ENCODE measurements at places on chromosomes 13 and 19. TPM values are rescaled to one million over a fixed set of nuclear protein-coding genes. Genes with fewer than 3 reads are reported as not detected.

Gene PRR22
- 5.7 TPM for total RNA-seq

GRCh38 chr13:40651866-40652587 is 14.4 kb downstream of the FOXO1 start:
- H3K4me1 ChIP-seq, result peaks cover 73% of the 10 kb centered on the region
- H3K27ac ChIP-seq, result peak overlapping the region; percentile 33
- no peaks in the 10 kb centered on the region for H3K27me3 ChIP-seq
- H3K4me3 ChIP-seq, result no peak overlapping the region

DNA sequence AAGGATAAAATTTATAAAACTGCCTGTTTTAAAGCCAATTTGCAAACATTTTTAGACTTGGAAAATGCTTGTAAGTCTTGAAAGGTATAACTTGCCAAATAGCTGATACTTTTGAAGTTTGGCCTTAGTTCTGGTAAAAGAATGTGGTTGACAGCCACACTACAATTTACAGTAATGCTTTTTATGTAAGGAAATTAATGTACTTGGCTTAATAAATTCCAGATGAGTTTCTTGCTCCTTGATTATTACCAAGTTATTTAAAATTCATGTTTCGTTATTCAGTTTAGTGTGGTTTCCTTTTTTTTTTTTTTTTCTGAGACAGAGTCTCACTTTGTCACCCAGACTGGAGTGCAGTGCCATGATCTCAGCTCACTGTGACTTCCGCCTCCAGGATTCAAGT is 14.9 kb downstream of the LMO7 start:
- H3K36me3 ChIP-seq, result no peaks in the 10 kb centered on the region
- H3K27me3 ChIP-seq, result no peaks in the 10 kb centered on the region
- H3K27ac ChIP-seq, result no peak overlapping the region

DNA sequence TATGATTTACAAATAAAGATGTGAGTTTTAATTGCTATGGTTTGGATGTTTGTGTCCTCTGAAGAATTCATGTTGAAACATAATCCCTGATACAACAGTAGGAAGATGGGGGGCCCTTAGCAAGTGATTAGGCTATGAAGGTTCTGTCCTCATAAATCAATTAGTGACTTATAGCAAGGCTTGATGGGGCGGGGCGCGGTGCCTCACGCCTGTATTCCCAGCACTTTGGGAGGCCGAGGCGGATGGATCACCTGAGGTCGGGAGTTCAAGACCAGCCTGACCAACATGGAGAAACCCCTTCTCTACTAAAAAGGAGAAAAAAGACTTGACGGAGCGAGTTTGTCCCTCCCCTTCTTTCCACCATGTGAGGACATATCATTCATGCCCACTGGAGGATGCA is 2486.5 kb upstream of the PCDH20 start:
- H3K4me1 ChIP-seq, result no peaks in the 10 kb centered on the region
- no peak for DNase-seq
- H3K4me3 ChIP-seq, result no peak overlapping the region
- no peaks in the 10 kb centered on the region for H3K36me3 ChIP-seq
- no peaks in the 10 kb centered on the region for H3K27me3 ChIP-seq

GRCh38 chr13:81726037-81726726 is 1385.3 kb upstream of the SPRY2 start:
- no peak overlapping the region for H3K4me3 ChIP-seq
- no peaks in the 10 kb centered on the region for H3K4me1 ChIP-seq
- no peak for DNase-seq
- H3K27me3 ChIP-seq, result no peaks in the 10 kb centered on the region
- no peaks in the 10 kb centered on the region for H3K36me3 ChIP-seq

DNA sequence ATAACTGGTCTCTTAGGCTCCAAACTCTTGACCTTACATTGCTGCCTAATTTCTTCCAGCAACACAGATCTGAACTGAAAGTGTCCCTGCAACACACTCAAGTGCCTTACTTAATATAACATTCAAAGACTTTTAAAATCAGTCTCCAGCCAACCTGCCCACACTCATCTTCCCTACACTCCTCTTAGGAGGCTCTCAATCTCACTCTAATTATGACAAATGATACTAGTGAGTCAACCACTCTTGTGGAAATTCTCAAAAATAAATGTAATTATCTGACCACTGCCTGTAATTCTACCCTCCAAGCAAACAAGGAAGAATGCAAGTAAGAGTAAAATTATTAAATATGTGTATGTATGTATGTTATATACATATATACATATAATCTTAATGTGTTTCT is 348.1 kb upstream of the MIR17HG start:
- no peaks in the 10 kb centered on the region for H3K4me1 ChIP-seq
- no peak overlapping the region for H3K27ac ChIP-seq
- DNase-seq, result no peak
- no peak overlapping the region for H3K4me3 ChIP-seq
- no peaks in the 10 kb centered on the region for H3K27me3 ChIP-seq

GRCh38 chr13:74661851-74662250 is 527.6 kb upstream of the KLF12 start:
- no peak overlapping the region for H3K4me3 ChIP-seq
- H3K4me1 ChIP-seq, result no peaks in the 10 kb centered on the region

DNA sequence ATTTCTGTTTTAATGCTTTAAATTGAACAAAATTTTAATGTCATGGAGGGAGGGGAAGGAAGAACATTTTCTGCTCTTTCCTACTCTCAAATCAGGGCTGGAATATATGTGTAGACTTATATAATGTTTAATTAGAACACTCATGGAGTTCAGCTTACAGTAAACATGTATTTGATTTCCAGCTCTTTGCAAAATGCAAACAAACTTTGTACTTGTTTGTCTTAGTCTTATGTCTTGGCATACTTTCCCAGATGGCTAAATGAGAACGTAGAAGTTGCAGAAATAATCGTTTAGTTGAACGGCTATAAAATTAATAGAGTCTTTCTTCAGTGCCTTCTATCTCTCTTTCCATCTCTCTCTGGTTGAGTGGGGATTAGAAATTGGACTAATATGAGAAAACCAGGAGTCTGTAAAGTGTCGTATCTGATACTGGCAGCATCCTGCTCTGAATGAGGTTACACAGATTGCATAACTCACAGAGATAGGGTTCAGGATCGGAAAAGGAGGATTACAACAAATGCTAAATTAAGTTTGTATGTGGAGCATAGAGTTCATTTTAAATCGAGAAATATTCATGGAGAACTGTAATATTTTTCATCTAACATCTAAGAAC is 82.3 kb downstream of the FGF9 start:
- no peak overlapping the region for H3K4me3 ChIP-seq
- H3K27me3 ChIP-seq, result no peaks in the 10 kb centered on the region
- DNase-seq, result no peak
- no peaks in the 10 kb centered on the region for H3K36me3 ChIP-seq
- H3K27ac ChIP-seq, result no peak overlapping the region
- no peaks in the 10 kb centered on the region for H3K4me1 ChIP-seq

GRCh38 chr13:75934889-75935288 is 298.8 kb downstream of the LMO7 start:
- H3K27me3 ChIP-seq, result no peaks in the 10 kb centered on the region
- no peak overlapping the region for H3K4me3 ChIP-seq
- H3K27ac ChIP-seq, result no peak overlapping the region
- H3K36me3 ChIP-seq, result no peaks in the 10 kb centered on the region

DNA sequence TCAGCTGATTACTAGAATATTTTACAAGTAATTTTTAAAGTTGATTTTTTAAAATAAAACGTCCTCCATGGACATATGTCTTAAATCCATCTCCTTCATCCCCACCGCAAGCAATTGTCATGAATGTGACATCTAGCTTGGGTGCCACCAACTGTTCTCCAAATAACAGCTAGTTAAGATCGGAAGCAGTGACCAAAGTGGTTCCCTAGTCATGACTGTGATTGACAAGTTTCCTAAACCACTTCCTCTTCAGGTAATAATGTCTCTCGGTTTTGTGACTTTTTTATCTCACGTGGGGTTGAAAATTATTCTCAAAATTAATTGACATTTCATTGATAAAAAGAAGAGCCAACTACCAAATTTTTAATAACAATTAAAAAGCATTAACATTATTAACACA is 135.3 kb upstream of the MIR17HG start:
- no peak for DNase-seq
- peaks cover 8% of the 10 kb centered on the region for H3K27me3 ChIP-seq
- no peak overlapping the region for H3K27ac ChIP-seq
- no peaks in the 10 kb centered on the region for H3K4me1 ChIP-seq

Gene TMEM38A
- total RNA-seq, result 0.96 TPM

Gene FCAR
- total RNA-seq, result not detected

DNA sequence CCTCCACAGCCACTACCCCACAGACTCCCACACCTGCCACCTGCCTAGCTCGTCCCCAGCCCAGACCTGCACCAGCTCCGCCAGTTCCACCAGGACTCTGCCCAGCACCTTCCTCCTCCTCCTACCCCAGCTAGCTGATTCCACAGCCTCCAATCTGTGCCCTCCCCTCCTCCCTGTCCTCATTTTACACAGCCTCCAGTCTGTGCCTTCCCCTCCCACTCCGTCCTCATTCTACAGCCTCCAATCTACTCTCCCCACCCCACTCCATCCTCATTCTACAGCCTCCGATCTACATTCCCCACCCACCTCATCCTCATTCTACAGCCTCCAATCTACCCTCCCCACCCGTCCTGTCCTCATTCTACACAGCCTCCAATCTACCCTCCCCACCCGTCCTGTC is 7.3 kb downstream of the MYDGF start:
- H3K27me3 ChIP-seq, result no peaks in the 10 kb centered on the region
- no peak for DNase-seq
- no peak overlapping the region for H3K4me3 ChIP-seq
- peaks cover 4% of the 10 kb centered on the region for H3K4me1 ChIP-seq
- H3K27ac ChIP-seq, result no peak overlapping the region
- H3K36me3 ChIP-seq, result peaks cover 57% of the 10 kb centered on the region

- H3K4me1 ChIP-seq, result peaks cover 10% of the 10 kb centered on the region
- peak overlapping the region; percentile 55 for H3K4me3 ChIP-seq
- H3K36me3 ChIP-seq, result no peaks in the 10 kb centered on the region
- H3K27ac ChIP-seq, result no peak overlapping the region
- peaks cover 67% of the 10 kb centered on the region for H3K27me3 ChIP-seq
- DNase-seq, result peak; percentile 40
These were observed 6.2 kb downstream of the SYT5 start for GRCh38 chr19:55173714-55174409.

Gene URAD
- total RNA-seq, result not detected

DNA sequence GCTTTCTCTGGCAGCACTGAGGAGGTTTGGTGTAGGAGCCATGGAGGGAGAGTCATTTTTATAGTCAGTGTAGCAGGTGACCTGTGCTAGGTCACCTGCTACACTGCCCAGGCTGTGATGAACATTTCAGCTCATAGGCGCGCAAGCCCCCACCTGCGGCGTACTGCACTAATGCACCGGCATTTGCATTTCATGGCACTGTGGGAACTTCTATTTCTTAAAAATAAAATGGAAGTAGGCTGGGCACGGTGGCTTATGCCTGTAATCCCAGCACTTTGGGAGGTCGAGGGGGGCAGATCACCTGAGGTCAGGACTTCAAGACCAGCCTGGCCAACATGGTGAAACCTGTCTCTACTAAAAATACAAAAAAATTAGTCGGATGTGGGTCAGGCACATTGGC is 101.0 kb downstream of the SLC7A1 start:
- H3K27me3 ChIP-seq, result peaks cover 10% of the 10 kb centered on the region

- H3K36me3 ChIP-seq, result peaks cover 17% of the 10 kb centered on the region
- peak overlapping the region; percentile 89 for H3K27ac ChIP-seq
- peaks cover 6% of the 10 kb centered on the region for H3K4me1 ChIP-seq
- DNase-seq, result peak; percentile 40
- no peaks in the 10 kb centered on the region for H3K27me3 ChIP-seq
These were observed 831 bp downstream of the PGPEP1 start for GRCh38 chr19:18340990-18341868.

- DNase-seq, result no peak
- H3K36me3 ChIP-seq, result no peaks in the 10 kb centered on the region
- H3K4me3 ChIP-seq, result peak within 1 kb of the TSS; percentile 83
- peak within 1 kb of the TSS; percentile 98 for H3K27ac ChIP-seq
- peaks cover 4% of the 10 kb centered on the region for H3K27me3 ChIP-seq
These were observed at the start of gene DBP for GRCh38 chr19:48636859-48637448. Gene DBP, minus strand, starts transcription at chr19:48637379. Its CDS starts 385 bp downstream, at chr19:48636994.

DNA sequence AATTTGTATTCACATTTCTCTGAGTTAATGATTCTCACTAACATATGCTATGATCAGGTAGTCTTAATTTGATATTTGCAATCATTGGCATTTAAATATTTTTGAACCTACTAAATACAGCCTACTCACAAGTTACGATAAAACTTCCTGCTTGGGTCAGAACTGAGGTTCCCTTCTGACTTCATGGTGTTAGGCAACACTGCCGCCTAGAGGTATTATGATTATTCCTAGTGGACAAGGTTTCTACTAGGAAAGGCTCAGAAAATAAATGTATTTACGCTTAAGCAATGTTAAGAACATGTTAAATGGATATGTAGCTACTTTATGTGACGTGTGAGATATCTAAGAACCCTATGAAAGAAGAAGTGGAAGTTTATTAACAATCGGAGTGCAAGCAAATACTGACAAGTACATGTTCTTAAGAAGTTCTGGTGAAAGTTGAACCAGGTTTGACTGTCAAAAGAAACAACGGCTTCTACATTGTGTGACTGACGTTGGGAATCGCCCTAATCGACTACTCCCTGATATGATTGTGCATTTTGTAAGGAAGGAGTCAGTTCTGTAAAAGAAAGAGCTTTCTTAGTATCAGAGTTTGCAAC is 1395.8 kb downstream of the SLITRK5 start:
- no peaks in the 10 kb centered on the region for H3K27me3 ChIP-seq
- no peak overlapping the region for H3K27ac ChIP-seq
- DNase-seq, result no peak

DNA sequence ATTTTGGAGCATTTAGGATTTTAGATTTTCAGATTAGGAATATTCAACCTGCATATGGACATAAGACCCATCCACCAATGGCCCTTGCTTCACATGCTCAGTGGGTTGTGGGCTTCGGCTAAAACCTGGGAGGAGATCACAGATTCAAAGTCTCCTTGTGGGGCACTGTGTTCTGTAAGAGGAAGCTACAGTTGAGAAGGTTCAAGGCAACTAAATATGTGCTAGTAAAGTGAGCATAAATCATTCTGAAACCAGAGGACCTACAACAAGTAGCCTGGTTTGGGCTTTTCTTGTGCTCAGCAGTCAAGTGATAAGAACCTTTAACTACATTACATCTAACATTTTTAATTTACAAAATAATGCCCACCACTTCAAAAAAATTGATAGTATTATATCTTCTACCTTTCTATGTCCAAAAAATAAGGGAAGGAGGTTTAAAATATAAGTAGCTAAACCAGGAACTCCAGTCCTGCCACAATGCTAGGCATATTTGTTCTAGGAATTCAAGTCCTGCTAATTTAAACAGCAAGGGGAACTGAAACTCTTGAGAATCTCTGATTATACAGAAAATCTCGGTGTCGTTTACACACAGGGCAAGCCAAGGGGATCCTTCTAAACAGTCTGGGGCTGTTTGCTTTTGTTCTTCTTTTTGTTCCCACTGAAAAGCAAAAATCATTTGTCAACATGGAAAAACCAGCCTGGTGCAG is 36.6 kb downstream of the FOXO1 start:
- DNase-seq, result no peak
- peaks cover 40% of the 10 kb centered on the region for H3K36me3 ChIP-seq
- no peaks in the 10 kb centered on the region for H3K27me3 ChIP-seq
- peak overlapping the region; percentile 15 for H3K27ac ChIP-seq
- peaks cover 50% of the 10 kb centered on the region for H3K4me1 ChIP-seq

- no peak overlapping the region for H3K27ac ChIP-seq
- peaks cover 2% of the 10 kb centered on the region for H3K4me1 ChIP-seq
- H3K36me3 ChIP-seq, result no peaks in the 10 kb centered on the region
- no peak for DNase-seq
- no peak overlapping the region for H3K4me3 ChIP-seq
These were observed 66.0 kb downstream of the ABCC4 start for GRCh38 chr13:95235199-95235756.

- H3K36me3 ChIP-seq, result peaks cover 10% of the 10 kb centered on the region
- peaks cover 31% of the 10 kb centered on the region for H3K4me1 ChIP-seq
- H3K27ac ChIP-seq, result no peak overlapping the region
- no peaks in the 10 kb centered on the region for H3K27me3 ChIP-seq
- no peak for DNase-seq
These were observed 12.8 kb upstream of the DOCK9 start for GRCh38 chr13:98990701-98991100.

Gene KLK2
- total RNA-seq, result 0.44 TPM

Data from activated T-helper 2 cell treated with anti-CD3 and anti-CD28 coated beads, Interferon-gamma antibody, Interleukin-2, Interleukin-4, amounts not matched to agents 10 μg/mL and 5 μg/mL and 100 μg/mL, durations not matched to agents 14 hours and 24 hours and 36 hours (primary cell).